Left ventricle myocardium inferior (tissue), 1 donor: ENCODE measurements at places on chromosomes 5 and 9. TPM values are rescaled to one million over a fixed set of nuclear protein-coding genes. Genes with fewer than 3 reads are reported as not detected.
A peak's percentile ranks its signal among the peaks of the same experiment; 100 is the strongest.

Gene GARIN3
- not detected for total RNA-seq

DNA sequence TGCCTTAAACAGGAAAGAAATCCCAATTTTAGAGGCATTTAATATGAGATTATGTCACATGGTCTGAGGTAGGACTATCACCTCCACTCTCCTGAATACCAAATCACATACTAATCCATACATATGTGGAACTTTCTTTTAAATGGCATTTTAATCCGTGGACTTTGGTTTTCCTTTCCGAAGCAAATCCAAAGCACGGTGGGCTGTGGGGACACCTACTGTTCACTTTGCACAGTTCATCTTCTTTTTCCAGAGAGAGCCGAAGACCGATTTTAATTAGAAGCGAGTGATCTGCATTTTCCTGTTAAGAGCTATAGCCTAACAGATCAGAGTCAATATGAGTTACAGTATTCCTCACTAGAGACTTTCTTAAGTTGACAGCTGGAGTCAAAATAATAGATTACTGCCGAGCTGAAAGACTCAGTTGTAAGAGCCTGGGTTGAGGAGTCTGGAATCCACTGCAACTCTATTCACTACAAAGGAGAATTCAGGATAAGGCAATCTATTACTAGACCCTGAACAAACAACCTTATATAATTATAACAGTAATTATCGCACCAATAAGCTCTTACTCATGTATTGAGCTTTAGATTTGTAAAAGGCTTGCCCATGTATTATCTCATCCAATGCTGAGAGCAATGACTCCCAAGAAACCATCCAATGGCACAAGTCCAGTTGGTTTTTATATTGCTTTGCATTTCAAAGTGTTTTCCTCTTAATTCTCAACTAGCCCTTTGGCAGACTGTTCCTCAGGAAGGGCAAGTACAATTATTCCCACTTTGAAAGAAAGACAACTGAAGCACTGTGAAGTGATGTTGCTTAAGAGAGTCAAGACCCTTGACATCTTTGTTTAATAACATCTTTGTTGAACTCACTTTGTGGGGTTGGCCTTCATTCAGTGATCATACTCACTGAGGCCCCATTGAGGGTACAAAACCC is 144.7 kb downstream of the TRPM6 start:
- no peak for DNase-seq

DNA sequence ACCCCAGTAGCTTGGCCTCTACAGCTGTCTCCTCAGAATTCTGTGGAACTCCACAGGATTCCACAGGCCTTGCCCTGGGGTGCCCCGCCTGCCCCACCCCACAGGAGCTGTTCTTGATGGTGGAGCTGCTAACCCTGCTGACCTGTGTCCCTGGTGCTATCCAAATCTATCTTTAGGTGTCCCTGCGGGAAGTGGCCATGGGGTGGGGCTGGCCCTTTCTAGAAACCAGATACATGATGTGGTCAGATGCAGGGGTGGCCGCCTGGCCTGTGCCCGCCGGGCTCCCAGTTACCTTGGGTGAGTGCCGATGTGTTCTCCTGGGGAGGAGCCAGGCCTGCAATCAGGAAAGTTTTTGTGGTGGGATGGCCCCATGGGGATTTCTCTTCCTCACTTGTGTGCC is 34.2 kb downstream of the WNK2 start:
- peak; percentile 74 for DNase-seq

- DNase-seq = no peak
These were observed 689 bp upstream of the GLRA1 start for GRCh38 chr5:151925340-151925739.

- DNase-seq = no peak
These were observed 236.0 kb upstream of the CD180 start for GRCh38 chr5:67432606-67433005.

DNA sequence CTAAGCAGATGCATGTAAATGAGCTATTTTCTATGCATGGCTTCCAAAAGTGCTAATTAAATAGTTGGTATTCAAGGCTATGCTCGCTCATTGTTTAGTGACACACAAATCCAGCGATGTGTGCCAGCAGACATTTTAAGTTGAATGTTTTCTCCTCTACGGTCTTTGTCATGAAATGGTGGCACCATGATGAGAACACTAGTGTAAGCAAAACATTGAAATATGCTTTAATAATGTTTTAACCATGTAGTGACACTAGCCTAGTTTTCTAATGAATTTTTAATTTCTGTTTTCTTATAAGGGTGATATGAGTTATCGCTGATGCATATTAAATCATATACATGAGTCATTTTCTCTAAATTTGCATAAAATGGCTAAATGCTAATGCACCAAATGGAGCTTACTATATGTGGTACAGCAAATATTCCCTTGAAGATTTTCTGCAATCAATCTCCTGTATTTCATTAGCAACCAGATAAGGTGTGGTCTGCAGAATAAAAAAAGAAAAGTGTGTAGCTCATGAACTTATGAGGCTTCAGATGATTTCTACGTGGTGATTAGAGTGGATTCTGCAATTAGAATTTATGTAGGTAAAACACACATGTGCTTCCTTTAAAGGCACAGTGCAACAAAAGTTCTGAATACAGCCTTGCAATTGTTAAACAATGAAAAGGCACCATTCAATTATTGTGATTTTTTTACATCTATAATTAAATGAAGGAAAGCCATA is 226.6 kb downstream of the MEF2C start:
- DNase-seq = no peak
